ENCODE measurements at places on chromosomes 12 and 14.

GRCh38 chr14:96039633-96040311, 610 bp downstream of the C14orf132 start:
- DNase-seq, result no peak

DNA sequence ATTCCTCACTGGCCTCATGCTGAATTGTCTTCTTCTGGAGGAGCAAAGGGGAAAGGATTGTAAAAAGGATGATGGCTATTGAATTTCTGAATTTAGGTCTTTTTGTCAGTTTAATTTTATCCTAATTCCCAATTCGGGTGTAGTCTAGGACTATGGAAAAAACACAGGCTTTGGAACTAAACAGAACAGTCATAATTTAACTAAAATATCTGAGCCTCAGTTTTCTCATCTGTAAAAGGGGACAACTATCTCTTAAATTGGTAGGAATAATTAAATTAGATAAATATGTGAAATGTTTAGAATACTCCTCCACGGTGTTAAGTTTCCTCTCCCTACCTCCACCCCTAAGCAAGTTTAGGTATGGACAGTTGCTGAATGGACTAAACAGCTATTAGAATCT, 3.2 kb upstream of the SP1 start:
- no peak for DNase-seq

GRCh38 chr14:59634617-59635016, 58.0 kb upstream of the CCDC175 start:
- DNase-seq, result no peak

DNA sequence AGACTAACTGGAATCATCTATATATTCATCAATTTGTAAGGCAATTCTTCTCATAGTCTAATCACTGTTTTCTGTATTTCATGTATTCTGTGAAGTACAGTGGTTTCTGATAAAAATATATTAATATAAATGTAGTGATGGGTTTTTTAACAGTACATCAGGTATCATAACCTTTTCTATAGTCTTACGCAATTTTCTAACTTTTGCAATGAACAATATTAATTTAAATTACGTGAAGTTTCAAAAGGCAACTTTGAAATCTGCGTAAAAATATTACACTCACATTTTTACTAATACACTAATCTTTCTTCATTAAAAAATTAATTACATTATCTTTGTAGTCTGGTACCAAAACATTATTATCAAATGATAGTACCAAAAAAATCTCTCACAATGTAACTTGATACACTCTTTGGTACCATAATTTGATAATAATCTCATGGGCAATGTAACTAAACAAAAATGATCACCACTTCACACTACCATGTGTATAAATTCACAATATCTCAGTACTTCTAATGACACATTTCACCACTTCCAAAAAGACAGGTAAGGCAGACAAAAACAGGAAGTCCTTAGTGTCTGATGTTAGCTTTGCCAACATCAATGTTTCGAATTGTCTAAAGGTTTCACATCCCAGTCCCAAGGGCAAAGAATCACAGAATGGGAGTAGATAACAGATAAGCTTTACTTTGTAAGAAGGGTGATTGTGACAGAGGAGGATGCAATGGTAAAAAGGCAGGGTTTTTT, 8.7 kb downstream of the DNAI7 start:
- no peak for DNase-seq

GRCh38 chr12:105843561-105843960, 295.2 kb downstream of the NUAK1 start:
- DNase-seq, result no peak

GRCh38 chr14:97218274-97218673, 421.1 kb downstream of the VRK1 start:
- DNase-seq, result no peak

DNA sequence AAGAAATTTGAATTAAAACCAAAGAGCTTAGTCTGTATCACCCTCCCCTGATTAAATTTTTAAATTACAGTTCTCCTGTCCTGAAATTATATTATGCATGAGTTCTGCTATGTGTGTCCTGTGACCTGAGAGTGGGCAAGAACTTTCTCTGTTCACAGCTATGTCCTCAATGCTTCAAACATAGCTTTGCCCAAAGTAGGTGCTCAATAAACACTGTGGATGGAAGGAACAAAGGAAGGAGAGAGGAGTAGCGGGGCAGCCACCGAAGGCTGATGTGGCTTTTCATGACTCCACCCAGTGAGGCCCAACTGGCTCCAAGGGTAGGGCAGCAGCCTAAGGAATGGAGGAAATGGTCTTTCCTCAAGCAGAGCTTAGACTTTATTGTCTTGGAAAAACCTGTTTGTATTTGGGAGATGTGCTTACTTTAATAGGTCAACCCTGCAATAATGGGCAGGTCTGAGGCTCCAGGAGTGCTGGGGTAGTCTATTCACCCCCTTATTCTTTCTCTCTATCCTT, 7.6 kb upstream of the MARK3 start:
- no peak for DNase-seq

DNA sequence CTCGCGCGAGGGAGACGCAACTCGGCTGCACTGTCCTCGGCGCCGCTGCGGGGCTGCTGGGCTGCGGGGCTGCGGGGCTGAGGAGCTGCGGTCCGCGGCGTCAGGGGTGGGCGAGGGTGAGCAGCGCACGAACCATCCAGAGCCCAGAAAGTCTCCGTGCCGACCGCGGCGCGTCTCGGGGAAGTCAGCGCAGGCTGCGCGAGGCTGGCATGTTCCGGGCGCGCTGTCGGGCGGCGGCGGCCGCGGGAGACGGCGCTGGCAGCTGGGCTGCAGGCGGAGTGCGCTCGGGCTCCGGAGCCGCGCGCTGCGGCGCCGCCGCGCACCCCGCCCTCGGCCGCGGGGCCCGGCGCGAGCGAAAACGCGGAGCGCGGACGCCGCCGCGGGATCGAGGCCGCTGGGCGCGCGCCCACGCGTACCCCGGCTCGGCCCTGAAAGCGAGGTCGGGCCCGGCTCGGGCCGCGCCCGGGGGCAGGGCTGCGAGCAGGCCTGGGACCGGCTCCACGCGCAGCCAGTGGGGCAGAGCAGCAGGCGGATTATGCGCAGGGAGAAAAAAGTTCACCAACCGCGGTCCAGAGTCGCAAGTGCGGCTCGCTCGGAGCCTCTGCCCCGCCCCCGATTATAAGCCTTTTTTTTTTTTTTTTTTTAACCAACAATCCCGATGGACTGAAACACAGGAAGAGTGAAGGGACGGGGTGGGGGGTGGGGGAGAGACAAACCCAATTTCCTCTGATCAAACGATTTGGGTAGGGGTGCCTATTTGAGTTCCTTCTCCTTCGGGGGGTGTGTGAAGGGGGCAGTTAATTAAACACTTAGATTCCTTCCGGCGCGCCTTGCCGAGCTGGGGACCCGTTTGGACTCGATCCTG, at the start of gene PRICKLE1:
Gene PRICKLE1, minus strand, starts transcription at position 282 of the 865 bp plus-strand sequence. CDS start 117,230 bp downstream, outside the sequence.
- no peak for DNase-seq

- DNase-seq, result no peak
Observed at GRCh38 chr12:104551313-104551931, 94.7 kb downstream of the CHST11 start.

DNA sequence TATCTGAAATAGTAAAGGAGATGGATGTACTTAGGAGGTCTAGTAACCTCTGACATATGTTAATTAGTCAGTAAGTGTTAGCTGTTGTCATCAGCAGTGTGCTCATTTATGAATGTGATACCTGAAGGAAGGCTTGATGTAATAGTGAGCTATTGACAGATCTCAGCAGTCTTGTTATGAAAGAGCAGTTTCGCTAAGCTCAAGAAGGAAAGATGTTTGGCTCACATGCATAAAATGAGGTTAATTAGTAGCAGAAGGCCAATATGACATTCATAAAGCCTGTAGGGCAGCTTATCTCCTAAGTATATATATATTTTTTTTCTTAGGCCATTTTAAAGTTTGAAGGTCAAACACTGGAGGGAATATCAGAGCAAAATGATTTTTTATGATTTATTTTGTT, 2.8 kb downstream of the FAM234B start:
- no peak for DNase-seq

DNA sequence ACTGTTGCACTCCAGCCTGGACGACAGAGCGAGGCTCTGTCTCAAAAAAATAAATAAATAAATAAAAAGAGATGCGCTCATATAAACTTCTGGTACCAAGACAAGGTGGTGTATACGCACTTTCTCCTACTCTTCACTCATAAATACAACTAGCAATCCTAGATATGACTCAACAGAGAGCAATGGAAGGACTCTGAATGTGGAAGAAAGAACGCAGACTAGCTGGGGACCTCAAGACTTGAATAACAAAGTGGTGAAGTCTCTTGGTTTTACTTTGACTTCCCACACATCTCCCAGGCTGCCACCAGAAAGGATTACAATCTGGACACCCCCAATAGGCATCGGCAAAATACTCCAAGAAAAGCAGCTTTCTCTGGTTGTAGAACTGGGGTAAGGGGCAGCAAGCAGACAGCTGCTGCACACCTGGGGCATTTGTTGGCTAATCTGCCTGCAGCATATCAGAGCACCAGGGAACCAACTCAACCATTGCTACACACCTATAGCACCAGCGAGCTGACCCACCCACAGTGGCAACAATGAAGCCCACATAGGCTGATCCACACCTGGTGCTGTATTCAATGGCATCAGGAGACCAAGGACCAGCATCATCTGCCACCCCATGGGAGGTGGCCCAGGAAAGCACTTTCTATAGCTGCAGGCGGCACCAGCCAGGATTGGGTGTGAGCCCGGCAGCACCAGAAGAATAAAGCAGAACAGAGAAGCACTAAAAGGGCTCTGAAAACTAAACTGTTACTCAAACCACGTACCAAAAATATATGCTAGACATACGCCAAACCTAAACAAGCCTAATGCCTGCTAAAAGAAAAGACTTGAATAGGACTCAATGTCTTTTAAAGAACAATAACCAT, 1231.7 kb upstream of the TMEM132C start:
- no peak for DNase-seq

DNA sequence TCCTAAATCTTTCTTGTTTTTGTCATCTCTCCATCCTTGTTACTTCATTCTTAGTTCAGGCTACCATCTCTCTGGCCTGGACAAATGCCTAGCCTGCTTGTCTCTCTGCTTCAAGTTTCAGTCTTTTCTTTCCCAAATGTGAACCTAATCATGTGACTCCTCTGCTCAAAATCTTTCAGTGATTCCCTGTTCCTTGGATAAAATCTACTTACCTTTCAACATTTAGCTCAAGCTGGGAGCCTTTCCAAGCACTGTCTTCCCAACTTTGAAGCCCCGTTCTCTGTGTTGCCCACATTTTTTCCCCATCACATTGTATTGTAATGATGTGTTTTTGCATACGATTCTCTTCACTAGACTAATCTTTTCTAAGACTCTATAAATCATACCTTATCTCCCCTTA, 24.7 kb downstream of the SLC7A8 start:
- no peak for DNase-seq

DNA sequence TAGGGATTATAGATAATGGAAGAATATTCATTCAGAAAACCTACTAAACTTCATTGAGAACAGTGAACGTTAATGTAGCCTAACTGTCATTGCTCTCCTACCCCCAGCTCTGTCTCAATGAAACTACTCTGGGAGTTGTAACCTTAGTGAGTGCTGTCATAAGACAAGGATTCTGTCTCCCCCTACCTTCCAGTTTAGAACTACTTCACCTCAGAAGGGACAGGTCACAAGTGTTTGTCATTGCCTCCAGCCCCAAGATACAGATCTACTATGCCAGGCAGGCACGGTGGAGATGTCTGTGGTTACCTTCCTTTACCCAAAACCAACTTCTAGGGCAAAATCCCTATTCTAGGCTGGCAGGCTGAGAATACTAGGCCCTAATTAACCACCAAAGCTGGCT, 833.1 kb upstream of the SEL1L start:
- DNase-seq, result no peak

DNA sequence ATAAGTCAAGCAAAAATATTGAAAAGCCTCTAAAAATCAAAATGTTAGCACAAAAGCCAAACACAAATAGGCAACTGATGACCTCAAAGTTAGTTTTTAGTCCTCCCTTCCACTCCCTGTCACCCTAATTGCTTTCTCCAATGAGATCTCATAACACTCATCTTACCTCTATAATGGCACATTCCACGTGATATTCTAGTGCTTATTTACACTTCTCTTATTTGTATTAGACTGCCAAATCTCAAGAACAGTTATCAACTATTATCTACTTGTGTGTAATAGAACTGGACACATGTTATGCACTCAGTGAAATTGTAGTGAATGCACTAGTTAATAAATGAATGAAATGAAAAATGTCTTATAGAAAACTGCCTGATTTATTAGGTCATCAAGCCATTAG, 55.5 kb upstream of the AVPR1A start:
- no peak for DNase-seq

- DNase-seq, result no peak
Observed at GRCh38 chr12:92110083-92110640, 35.5 kb downstream of the BTG1 start.

DNA sequence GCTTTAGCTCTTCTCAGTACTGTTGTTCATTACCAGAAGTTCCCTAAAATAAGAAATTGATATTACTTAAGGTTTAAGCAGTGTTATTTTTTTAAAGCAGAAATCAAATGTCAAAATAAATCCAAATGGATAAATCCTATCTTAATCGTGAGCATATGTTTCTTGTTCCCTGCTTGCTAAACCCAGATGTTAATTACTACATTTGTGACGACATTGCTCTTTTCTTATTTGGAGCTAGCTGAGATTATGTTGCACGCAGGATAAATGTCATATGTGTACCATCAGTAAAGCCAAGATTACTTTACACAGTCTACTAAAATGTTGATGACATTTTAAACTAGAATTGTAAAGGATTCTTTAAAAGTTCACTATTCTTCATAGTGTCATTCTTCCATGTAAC, 157.5 kb downstream of the PLCZ1 start:
- no peak for DNase-seq

GRCh38 chr14:64209444-64210131, 84.6 kb downstream of the ESR2 start:
- DNase-seq, result no peak

GRCh38 chr14:90348270-90348669, 16.5 kb upstream of the NRDE2 start:
- no peak for DNase-seq

- DNase-seq, result peak; percentile 64
Observed at GRCh38 chr14:102317564-102318248, 1.8 kb upstream of the ZNF839 start.

- DNase-seq, result no peak
Observed at GRCh38 chr12:5996459-5996858, 51.4 kb upstream of the ANO2 start.

GRCh38 chr12:71174825-71175224, 17.0 kb upstream of the TSPAN8 start:
- DNase-seq, result no peak

DNA sequence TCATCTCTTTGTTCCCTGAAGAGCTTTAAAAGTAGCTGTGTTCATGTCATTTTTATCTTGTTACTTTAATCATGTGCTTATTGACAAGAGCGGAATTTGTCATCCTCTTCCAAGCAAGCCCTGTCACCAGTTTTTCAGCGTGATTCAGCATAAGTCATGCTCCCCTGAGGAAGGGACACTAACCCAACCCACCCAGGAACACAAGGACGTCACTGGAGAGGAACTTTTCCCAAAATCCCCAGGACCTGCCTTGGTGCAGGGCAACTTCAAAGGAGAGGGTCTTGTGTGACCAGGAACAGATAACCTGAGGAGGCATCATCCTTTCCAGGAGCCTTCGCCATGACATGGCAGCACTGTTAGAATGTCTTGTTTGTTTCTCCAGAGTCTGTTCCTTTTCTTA, 107.1 kb upstream of the DIO3 start:
- no peak for DNase-seq
